ENCODE measurements at places on chromosomes 5 and 9.

GRCh38 chr5:132147663-132148062, 74.1 kb downstream of the CSF2 start:
- no peak for DNase-seq

- DNase-seq: no peak
Measured at GRCh38 chr9:92950359-92950955, 3.1 kb downstream of the FGD3 start.

- DNase-seq: no peak
Measured at GRCh38 chr5:103821361-103821760, 258.8 kb upstream of the NUDT12 start.

DNA sequence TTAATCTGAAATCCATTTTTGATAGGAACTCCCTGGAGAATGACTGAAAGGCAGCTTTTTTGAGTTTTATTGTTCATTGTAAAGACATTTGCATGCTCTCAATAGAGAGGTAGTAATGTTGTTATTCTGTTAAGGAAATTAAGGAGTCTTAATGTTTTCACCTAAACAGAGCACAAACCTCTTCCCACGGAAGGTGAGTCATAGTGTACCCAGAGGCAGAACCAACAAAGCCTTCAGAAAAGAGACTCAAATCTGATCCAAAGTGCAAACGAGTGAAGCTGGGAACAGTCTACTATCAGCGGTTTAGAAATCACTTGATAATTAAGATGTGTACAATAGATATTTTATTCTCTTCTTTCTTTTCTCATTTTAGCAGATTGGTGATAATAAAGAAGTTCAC, 470.5 kb downstream of the PLK2 start:
- no peak for DNase-seq

DNA sequence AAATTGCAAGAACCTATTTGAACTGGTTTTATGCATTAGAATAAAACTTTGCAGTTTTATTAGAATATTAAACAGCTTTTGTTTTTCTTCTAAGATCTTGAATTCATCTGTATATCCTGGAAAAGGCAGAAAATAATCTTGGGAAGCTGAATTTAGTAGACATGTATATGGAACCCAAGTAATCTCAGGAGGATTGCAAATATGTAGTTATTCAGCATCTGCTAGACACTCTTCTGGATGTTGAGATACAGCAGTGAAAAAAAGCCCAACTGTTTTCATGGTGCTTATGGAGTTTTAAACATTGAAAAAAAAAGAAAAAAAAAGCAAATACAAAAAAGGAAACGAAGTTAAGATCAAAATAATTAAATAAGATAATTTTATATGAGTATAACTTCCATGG, 922.2 kb upstream of the SEMA6A start:
- DNase-seq: no peak

GRCh38 chr5:136034492-136034891, 5.7 kb downstream of the TGFBI start:
- no peak for DNase-seq

- no peak for DNase-seq
Measured at GRCh38 chr9:126982215-126983002, 67.8 kb downstream of the RALGPS1 start.

GRCh38 chr9:135086597-135087488, 625 bp upstream of the OLFM1 start:
- no peak for DNase-seq

DNA sequence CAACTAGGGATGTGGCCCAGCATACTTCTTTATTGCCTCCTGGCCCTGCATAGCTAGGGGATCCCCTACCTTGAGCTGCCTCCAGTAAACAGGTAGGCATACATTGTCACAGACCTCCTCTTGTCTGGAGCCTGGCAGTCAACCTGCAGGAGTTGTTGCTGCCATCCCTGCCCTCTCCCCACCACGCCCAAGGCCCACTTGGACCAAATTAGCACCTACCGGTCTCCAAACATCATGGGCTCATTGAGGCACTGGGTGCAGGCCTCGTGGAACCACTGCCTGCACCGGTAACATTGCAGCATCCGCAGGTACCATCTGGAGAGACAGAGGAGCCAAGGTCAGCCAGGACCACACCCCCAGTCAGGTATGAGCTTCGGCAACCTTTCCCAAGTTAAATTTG, 10.3 kb downstream of the PHF19 start:
- no peak for DNase-seq

All from left ventricle myocardium inferior (tissue), 1 donor.